ENCODE measurements at places on chromosomes 4 and X.

DNA sequence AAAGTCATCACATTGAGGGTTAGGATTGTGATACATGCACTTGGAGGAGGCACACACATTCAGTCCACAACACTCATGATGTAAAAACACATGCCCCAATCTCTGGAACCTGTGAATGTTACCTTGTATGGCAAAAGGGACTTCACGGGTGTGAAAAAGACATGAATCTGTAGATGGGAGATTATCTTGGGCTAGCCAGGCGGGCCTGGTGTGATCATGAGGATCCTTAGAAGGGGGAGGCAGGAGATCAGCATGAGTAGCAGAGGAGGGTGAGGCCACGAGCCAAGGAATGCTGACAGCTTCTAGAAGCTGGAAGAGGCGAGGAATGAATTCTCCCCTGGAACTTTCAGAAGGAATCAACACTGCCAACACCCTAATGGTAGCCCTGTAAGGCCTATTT, 77.5 kb upstream of the ENPP6 start:
- DNase-seq = no peak

DNA sequence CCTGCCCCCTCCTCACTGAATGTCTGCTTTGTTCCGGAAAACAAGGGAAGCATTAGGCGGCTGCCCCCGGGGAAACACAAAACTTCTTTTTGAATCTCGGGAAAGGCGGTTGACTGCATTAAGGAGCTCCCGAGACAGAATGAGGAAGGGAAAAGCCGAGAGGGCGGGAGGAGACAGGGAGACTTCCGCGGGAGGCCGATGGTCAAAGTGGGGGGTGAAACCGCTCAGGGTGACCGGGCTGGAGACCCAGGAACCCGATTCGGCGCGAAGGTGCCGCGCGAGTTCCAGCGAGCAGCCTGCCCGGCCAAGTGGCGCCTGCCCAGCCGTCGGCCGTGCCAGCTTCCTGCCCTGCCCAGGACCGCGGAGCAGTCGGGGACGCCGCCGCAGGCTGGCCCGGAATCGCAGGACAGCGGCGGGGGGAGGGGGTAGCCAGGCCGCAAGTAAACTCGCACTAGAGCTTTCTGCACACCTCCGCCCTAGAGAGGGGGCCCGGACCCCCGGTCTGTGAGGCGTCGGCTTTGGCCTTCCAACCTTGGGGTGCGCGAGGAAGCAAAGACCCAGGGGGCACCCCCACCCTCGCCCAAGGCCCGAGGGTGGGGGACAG, 55.1 kb upstream of the BCOR start:
- no peak for DNase-seq

GRCh38 chr4:183426507-183426906, 17.9 kb upstream of the CDKN2AIP start:
- DNase-seq = no peak

DNA sequence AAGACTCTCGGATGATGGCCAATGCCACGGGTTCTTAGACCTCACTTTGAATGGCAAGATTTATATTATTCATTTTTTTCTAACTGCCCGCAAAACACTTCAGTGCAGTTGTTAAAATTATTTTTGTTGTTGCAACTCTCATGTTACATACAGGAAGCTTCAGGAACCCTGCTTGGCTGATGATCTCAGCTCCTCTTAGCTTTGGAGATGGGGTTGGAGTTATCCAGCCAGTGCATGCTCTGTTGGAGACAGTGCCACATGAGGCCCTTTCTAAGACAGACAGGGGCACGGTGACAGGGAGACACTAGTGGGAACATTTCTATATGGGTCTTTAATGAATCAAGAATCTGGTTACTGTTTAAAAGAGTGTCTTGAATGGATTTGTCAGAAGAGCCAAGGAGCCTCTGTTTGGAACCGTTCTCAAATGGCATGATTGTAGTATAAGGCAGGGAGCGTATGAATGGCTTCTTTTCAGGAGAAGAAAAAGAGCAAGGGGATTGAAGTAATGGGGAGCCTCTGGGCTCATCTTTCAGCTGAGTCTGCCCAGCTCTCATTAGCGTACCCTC, 61.9 kb upstream of the ENPP6 start:
- DNase-seq = no peak

DNA sequence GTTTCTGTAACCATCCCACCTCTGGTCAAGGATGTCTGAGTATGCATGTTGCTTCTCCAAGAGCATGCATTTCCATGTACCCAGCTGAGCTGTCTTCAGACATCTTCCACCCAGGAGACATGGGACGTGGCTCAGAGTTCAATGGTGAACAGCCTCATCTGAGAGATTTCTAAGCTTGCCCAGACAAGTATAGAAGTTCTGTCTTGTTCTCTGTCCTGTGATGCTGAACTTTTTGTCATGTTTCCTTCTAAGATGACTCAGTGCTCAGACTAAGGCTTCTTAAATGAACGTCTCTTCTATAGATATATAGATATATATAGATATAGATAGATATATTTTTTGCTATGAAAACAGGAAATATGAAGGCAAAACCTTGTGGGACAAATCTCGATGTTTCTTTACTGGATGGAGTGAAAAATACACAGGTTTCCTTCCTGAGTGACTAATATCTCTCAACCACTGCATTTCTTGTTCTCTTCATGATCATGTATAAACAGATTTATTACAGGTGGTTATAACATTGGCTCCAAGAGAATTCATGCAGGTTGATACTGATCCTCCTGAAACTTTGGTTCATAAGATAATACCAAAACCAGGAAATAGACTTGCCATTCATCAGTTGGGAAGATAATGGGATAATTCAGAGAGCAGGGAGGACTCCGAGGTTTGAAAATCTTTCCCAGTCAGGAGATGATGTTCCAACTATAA, 168.2 kb downstream of the ZNF518B start:
- no peak for DNase-seq

DNA sequence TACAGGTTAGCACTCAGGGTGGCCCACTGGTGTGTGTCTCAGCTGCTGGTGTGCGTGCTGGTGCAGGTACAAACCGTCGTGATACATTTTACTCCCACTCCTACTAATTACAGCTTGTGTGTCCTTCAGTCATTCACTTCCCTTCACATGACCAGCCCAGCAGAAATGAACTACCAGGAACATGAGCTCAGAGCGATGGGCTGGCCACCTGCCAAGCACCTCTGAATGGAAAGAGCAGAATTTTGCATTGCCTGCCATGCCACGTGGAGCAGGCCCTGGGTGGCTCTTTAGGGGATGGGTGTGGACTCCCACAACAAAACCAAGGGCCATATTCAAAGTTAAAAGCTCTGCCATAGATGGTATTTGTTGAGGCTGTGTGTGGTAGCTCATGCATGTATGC, 58.9 kb upstream of the PGM2 start:
- DNase-seq = no peak

DNA sequence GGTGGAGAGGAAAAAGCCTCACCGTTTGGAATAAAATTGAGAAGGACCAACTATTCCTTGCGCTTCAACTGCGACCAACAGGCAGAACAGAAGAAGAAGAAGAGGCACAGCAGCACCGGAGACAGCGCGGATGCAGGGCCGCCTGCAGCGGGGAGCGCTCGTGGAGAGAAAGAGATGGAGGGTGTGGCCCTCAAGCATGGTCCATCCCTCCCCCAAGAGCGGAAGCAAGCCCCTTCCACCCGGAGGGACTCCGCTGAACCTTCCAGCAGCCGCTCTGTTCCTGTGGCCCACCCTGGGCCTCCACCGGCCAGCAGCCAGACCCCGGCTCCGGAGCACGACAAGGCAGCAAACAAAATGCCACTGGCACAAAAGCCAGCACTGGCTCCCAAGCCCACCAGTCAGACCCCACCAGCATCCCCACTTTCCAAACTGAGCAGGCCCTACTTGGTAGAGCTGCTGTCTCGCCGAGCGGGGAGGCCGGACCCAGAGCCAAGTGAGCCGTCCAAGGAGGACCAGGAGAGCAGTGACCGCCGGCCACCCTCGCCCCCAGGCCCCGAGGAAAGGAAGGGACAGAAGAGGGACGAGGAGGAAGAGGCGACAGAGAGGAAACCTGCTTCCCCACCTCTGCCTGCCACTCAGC, 71.2 kb downstream of the AASDH start:
- no peak for DNase-seq

DNA sequence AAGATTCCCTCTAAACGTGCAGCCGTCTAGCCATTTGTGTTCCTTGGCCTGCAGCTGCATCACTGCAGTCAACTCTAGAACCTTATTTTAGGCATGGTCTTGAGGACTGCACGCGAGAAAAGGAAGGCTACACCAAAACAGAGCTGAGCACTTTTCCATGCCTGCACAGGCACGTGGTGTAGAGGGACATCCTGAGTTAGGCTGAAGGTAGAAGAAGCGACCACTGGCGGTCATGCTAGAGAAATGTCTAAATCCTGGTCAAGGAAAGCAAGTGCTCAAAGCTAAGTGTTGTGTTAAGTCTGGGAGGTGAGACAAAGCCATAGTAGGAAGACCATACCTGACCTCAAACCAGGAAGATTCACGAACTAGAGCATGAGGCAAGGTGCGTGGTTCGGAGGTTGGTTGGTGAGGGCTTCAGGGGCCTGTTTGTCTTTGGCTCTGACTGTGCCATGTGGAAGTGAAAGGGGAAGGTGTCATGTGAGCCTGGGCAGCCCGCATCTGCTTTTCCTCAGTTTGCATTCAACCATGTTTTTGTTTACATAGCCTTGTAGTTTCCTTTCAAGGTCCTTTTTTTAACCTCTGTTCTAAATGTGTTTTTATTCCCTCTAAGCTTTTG, 203.8 kb downstream of the AASDH start:
- DNase-seq = no peak

DNA sequence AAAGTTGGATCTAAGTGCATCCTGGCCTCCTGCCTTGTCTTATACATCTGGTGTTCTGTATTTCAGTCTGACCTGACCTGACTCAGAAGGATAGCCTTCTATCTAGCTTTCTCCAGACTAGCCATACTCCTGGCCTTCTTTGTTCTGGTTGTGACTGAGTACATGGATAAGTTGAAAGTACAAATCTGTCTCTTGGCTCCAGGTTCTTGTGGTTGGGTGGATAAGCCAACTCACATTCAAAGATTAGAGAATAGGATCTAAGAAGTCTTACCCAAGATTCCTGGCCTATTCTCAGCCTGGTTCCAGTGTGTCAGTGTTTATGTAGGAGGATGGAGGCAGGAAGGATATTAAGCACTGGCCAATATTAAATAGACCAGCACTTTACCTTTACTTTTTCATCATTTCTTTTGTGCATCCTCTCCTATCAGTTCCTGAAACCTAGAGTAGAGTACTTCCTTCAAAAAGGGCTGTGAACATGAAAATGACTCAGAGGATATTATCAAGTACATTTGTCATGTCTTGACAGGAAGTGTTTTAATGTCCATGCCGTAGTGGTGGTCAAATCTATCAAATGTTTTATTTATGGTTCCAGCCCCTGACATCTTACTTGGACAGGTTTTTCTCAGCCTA, 123.5 kb downstream of the IL15 start:
- no peak for DNase-seq

GRCh38 chr4:74117024-74117534, 18.1 kb upstream of the CXCL2 start:
- DNase-seq = no peak

- no peak for DNase-seq
Observed at GRCh38 chr4:109094056-109094455, 208.4 kb downstream of the COL25A1 start.

- no peak for DNase-seq
Observed at GRCh38 chrX:133215017-133215416, 3.1 kb downstream of the TFDP3 start.

GRCh38 chr4:119921830-119922229, 144.8 kb downstream of the MAD2L1 start:
- no peak for DNase-seq

- DNase-seq = no peak
Observed at GRCh38 chr4:53378171-53378482, 686 bp downstream of the FIP1L1 start.

- DNase-seq = no peak
Observed at GRCh38 chr4:25449270-25449669, 72.2 kb downstream of the ANAPC4 start.

- no peak for DNase-seq
Observed at GRCh38 chrX:17738737-17739535, 1.6 kb downstream of the SCML1 start.

GRCh38 chr4:91228659-91229058, 1075.1 kb upstream of the GRID2 start:
- DNase-seq = no peak

GRCh38 chrX:121245763-121246162, 198.4 kb downstream of the GLUD2 start:
- no peak for DNase-seq

- DNase-seq = no peak
Observed at GRCh38 chr4:6972911-6973310, 63.3 kb downstream of the TBC1D14 start.

GRCh38 chr4:99586322-99586721, 11.7 kb downstream of the MTTP start:
- no peak for DNase-seq

DNA sequence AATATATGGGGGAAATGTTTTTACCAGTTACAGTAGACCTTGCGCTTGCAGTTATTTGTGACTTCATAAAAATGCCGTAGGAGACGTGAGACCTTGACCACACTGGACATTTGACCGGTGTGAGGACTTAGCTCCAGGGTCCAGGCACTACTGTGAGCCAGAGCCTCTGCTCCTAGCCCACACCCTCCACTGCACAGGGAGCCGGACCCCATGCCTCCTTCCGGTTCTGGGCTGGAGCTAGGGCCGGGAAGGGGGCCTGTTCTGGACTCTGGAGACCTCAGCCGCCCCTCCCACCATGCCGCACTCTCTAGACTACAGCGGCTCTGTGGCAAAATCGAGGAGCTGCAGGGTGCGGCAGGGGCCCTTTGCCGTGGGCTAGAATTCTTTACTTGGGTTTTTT, 5.3 kb downstream of the PCGF3 start:
- no peak for DNase-seq

GRCh38 chrX:38868941-38869401, 67.7 kb downstream of the MID1IP1 start:
- no peak for DNase-seq

- no peak for DNase-seq
Observed at GRCh38 chr4:109703664-109704361, 568 bp upstream of the CASP6 start.

DNA sequence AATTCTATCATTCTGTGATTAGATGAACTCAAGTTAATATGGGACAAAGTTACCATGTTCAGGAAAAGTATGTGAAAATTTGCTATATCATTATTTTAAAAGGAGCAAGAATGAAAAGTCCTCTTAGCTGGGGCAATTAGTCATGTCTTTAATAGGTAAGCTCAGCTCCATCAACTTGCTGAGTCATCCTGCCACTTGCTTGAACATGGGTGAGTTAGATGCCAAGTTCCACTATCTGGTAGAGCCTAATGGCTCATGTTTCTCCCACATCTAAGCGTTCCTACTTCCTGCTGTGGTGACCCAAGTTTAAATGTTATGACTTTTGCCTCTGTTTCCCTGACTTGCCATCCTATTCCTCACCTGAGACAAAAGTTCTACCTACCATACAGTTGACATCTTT, 276.8 kb downstream of the ZNF674 start:
- no peak for DNase-seq

DNA sequence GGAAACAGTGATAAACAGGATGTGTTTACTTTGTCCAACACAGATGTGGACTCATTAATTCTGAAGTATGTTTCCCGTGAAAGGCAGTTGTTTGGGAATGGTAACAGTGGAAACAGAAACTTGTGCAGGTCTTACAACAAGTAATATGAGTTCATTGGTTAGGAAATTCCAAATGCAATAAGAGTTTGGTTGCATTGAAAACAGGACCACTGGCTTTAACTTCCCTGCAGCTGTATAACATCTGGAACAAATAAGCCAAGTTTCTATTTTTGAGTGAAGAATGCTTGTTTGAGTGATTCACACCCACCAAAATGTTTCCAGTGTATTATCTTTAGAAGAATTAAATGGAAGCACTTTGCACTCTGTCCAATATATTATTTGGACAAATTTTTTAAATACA, 82.4 kb upstream of the BMP3 start:
- no peak for DNase-seq

GRCh38 chr4:14615671-14616070, 386.6 kb upstream of the CPEB2 start:
- DNase-seq = no peak
